ENCODE measurements at places on chromosomes 4 and X. TPM values are rescaled to one million over a fixed set of nuclear protein-coding genes. Genes with fewer than 3 reads are reported as not detected.

Gene CD99L2
- polyA plus RNA-seq = 46.0 TPM

Gene FRAS1
- polyA plus RNA-seq = 1.5 TPM

Gene MID1
- polyA plus RNA-seq = 2.1 TPM

Gene HPSE
- polyA plus RNA-seq = 0.32 TPM

GRCh38 chr4:38322714-38323113 is 341.3 kb upstream of the KLF3 start:
- peak; percentile 40 for DNase-seq

- no peak for DNase-seq
These were observed 309.5 kb downstream of the TMA16 start for GRCh38 chr4:163804001-163804400.

DNA sequence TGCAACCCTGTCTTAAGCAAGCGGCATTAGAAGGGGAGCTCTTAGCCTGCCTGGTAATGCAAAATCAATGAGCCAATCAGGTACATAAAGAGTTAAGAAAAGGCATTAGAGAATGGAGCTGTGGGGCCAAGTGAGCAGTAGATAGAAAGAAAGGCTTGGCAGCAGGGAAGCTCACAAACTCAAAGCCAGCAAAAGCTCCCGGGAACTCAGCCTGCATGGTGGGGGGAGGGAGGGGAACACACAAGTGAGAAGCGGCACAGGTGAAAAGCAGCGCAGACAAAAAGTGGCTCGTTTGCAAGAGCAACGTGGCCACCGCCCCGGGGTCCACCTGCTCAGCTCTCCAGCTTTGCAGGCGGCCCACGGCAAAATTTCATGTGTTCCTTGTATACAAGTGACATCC is 818.5 kb downstream of the FAM133A start:
- DNase-seq = no peak

DNA sequence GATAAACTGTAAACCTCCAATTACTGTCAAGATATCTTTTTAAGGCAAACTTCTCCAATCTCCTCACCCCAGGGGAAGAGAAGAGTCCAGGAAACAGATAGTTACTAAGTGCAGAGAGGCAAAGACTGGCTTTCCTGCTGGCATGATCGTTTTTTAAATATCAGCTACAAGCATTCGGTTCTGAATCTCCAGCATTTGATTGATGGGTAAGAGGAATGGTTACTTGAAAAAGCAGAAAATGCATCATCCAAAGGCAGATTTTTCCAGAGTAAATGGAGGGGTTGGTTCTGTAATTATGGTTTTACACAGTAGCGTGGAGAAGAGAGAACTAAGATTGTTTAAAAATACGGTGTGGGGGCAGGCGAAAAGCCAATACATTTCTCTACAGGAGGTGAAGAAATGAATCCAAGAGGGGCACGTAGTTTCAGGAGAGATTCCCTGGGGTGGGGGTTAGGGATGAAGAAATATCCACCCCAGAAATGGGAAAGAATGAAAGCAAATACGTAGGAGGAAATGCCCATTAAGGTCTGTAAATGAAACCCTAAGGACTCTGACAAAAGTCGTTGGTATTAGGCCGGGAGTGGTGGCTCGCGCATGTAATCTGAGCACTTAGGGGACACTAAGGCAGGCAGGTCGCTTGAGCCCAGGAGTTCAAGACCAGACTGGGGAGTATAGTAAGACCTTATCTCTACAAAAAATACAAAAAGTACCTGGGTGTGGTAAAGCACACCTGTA is 248.3 kb downstream of the DHRSX start:
- no peak for DNase-seq

DNA sequence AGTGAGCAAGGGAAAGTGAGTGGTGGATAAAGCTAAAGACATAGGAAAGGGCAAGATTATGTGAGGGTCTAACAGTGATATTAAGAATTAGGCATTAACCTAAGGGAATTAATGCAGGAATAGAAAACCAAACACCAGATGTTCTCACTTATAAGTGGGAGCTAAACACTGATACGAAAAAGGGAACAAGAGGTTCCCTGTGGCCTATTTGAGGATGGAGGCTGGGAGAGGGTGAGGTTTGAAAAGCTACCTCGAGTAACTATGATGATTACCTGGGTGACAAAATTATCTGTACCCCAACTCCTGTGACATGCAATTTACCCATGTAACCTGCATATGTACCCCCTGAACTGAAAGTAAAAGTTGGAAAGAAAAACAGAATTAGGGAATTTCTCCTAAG is 79.0 kb downstream of the ANXA3 start:
- no peak for DNase-seq

GRCh38 chr4:173039617-173040577 is 128.7 kb upstream of the GALNT7 start:
- DNase-seq = no peak

DNA sequence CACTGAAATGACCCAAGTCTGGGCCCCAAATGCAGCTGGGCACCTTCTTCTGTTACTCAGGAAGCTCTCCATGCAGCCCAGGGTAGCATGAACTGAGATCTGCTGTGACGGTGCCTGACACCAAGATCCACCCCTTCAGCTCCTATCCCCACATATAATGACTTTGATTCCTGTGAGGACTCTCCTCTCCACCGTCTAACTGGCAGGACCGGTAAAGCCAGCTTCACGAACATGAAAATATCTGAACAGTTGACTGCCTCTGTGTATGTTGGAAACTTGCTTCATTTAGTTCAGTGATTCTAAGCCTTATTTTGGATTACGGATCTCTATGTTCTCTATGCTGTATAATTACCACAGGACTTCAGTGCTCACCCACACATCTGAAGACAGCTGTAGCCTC is 115.5 kb upstream of the TMEM150C start:
- DNase-seq = no peak

DNA sequence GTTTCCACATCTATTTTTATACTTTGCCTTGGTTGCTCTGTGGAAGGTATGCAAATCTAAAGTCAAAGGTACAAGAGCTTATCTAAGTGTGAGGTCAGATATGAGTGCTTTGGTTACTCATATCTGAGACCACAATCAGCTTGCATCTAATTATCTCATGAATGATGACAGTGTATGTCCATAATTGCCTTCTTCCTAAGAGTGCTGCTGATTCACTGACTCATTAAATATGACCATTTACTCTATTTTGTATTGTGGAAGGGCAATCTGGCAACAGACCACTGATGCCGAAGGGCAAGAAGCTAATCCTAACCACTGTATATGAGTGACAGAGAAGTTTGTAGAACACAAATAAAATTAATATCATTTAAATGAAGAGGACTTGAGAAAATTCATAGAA is 1190.2 kb upstream of the AGA start:
- no peak for DNase-seq

- DNase-seq = no peak
These were observed 168.7 kb upstream of the GALNTL6 start for GRCh38 chr4:171644430-171645057.

- DNase-seq = no peak
These were observed 14.7 kb downstream of the GAK start for GRCh38 chr4:917466-917865.

GRCh38 chrX:72306085-72306801 is 529 bp upstream of the CITED1 start:
- no peak for DNase-seq

GRCh38 chrX:108091264-108091877 is at the start of the genes ATG4A and PSMD10:
ATG4A (plus strand) TSS chrX:108091778; CDS start chrX:108091827, 49 bp downstream.
PSMD10 (minus strand) TSS chrX:108091542; CDS start chrX:108091520, 22 bp downstream.
- DNase-seq = peak; percentile 94

- peak; percentile 66 for DNase-seq
These were observed 51.8 kb upstream of the JADE1 start for GRCh38 chr4:128757712-128758111.

- no peak for DNase-seq
These were observed 61.0 kb downstream of the BEX3 start for GRCh38 chrX:103437147-103437873.

DNA sequence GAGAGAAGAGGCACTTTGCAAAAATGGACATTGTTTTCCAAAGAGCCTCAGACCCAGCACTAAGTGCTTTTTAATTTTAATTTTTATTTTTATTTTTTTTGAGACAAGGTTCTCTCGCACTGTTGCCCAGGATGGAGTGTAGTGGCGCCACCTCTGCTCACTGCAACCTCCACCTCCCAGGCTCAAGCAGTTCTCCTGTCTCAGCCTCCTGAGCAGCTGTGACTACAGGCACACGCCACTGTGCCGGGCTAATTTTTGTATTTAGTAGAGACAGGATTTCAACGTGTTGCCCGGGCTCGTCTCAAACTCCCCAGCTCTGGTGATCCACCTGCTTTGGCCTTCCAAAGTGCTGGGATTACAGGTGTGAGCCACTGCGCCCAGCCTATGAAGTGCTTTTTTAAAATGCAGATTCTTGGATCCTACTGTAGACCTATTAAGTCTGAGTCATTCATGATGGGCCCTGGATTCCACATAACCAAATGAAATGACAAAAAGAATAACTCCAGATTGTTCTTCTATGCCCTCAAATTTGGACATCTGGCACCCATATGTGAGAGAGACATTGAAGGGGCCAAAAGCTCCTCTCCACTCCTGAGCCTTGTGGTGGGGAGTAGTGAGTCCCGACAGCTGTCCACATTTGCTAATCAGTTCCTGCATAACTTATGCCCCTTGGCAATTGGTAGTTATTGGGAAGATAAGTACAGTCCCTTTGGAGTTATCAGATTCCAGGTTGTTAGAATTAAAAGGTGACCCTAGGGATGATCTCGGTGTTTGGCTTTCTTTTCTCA is 3.6 kb downstream of the NOCT start:
- DNase-seq = no peak
